RWPE2 (cell line): ENCODE measurements at places on chromosomes 5 and 9.

GRCh38 chr5:164581889-164582288 is 1076.5 kb downstream of the MAT2B start:
- no peaks in the 10 kb centered on the region for H3K27me3 ChIP-seq
- H3K36me3 ChIP-seq: no peaks in the 10 kb centered on the region
- no peak overlapping the region for H3K4me3 ChIP-seq
- H3K27ac ChIP-seq: no peak overlapping the region
- DNase-seq: no peak

DNA sequence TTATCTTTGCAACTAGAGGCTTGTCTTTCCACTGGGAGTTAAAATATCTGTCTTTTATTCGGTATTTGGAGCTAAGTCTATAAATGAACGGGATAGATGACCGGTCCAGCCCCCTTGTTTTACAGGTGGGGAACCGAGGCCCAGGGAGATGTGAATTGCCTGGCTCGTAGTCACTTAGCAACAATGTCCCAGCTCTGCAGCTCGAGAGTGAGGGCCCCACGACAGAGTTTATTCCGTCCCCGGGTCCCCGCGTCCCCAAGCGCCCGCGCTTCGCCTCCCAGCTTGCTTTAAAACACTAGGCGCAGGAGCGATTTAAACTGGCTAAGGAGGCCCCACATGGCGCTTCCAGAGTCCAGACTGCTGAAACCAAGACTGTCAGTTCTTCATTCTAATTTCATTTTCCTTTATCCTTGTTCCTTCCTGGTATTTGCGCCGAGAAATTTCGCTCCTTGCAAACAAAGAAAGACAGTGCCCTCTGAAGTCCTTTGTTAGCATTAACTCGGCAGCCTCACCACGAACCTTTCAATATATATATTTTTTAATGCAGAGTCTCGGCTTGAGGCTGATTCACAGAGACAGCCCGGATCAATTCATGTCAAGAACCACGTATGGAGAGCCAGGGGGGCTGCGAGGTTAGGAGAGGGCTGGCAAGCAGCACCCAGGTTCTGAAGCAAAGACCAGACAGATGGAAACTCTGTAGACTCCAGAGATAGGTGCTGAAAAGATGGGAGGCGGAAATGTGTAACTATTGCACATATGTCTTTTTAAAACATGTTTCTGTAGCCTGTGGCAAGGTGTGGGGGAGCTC is 1.4 kb upstream of the ENC1 start:
- peak overlapping the region; percentile 93 for H3K4me3 ChIP-seq
- H3K27me3 ChIP-seq: no peaks in the 10 kb centered on the region
- peaks cover 42% of the 10 kb centered on the region for H3K4me1 ChIP-seq
- DNase-seq: no peak
- peak overlapping the region; percentile 94 for H3K27ac ChIP-seq

- DNase-seq: no peak
- H3K27ac ChIP-seq: no peak overlapping the region
- no peaks in the 10 kb centered on the region for H3K4me1 ChIP-seq
- peaks cover 93% of the 10 kb centered on the region for H3K36me3 ChIP-seq
- H3K4me3 ChIP-seq: no peak overlapping the region
These were observed 15.7 kb upstream of the C5orf34 start for GRCh38 chr5:43530648-43531047.

DNA sequence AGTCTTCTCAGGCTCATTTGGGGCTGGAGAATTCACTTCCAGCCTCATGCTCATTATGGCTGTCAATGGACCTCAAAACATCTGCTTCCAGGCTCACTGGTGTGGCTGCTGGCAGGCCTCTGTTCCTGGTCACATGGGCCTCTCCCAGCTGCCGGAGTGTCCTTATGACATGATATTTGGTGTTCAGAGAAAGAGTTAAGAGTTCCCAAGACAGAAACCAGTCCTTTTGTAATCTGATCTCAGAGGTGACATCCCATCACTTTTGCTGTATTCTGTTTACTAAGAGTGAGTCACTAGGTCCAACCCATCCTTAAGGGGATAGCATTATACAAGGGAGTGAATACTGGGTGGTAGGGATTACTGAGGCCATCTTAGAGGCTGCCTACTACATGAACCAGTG is 104.6 kb downstream of the CACNA1B start:
- H3K27me3 ChIP-seq: no peaks in the 10 kb centered on the region
- no peak for DNase-seq
- H3K36me3 ChIP-seq: no peaks in the 10 kb centered on the region
- H3K4me3 ChIP-seq: no peak overlapping the region
- H3K27ac ChIP-seq: no peak overlapping the region

GRCh38 chr5:11037941-11038340 is 276.9 kb upstream of the DAP start:
- DNase-seq: no peak
- no peak overlapping the region for H3K4me3 ChIP-seq
- no peak overlapping the region for H3K27ac ChIP-seq
- no peaks in the 10 kb centered on the region for H3K36me3 ChIP-seq
- peaks cover 51% of the 10 kb centered on the region for H3K27me3 ChIP-seq

DNA sequence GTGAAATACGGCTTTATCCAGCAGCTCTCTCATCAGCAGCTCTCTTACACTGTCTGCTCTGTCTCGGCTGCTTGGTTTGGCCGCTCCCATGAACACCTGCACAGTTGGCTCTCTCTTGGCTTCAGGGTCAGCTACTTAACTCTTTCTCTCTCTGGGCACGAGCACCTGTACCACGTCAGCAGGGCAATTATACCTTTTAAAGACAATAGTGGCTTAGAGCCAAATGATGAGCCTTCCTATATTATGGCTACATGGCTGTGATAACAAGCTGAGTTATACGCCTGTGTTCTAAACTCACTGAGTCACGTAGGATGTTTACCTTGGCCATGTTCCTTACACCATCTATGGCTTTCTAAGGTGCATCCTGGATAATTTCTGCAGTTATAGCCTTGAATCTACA is 69.2 kb upstream of the CTNND2 start:
- H3K36me3 ChIP-seq: no peaks in the 10 kb centered on the region
- H3K4me1 ChIP-seq: peaks cover 5% of the 10 kb centered on the region
- H3K4me3 ChIP-seq: no peak overlapping the region
- H3K27me3 ChIP-seq: no peaks in the 10 kb centered on the region

DNA sequence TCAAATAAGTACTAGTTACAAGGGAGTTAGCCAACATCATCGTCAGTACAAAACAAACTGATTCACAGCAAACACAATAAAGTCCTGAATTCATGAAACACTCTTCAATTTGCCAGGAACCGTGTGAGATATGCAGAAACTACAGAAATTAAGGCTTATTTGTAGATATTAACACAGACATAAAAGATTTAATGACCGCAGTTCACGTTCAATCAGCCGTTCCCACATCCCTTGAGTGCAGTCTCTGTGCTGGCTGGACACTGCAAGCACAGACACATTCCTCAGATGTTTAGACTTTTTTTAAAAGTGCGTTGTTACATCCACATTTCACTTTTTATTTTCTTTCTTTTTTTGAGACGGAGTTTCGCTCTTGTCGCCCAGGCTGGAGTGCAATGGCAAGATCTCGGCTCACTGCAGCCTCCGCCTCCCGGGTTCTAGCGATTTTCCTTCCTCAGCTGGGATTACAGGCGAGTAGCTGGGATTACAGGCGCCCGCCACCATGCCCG is 566 bp upstream of the CEP78 start:
- H3K36me3 ChIP-seq: peaks cover 7% of the 10 kb centered on the region
- H3K4me1 ChIP-seq: peaks cover 9% of the 10 kb centered on the region
- H3K4me3 ChIP-seq: peak overlapping the region; percentile 76
- peak overlapping the region; percentile 38 for H3K27ac ChIP-seq
- no peak for DNase-seq
- no peaks in the 10 kb centered on the region for H3K27me3 ChIP-seq

DNA sequence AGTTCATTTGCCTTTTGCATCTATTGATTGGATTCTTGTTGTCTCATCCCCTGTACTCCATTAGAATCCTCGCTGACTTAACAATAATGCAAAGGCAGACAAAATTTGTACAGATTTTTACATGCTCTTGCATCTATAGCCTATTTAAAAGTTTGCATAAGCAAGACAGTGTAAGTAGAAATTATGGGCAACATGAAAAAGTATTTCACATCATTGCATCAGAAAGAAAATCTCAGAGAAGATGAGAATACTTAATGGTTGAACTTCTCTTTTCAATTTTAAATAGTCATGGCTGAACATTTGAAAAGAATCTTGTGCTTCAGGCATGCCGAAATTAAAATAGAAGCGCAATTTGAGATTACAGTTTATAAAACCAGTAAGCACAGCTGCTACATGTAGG is 226.4 kb downstream of the EFNA5 start:
- no peaks in the 10 kb centered on the region for H3K36me3 ChIP-seq
- no peak overlapping the region for H3K4me3 ChIP-seq
- H3K27ac ChIP-seq: no peak overlapping the region
- H3K27me3 ChIP-seq: no peaks in the 10 kb centered on the region
- no peaks in the 10 kb centered on the region for H3K4me1 ChIP-seq
